ENCODE measurements at places on chromosomes 7 and 10. TPM values are rescaled to one million over a fixed set of nuclear protein-coding genes. Genes with fewer than 3 reads are reported as not detected.

The DGKI gene
- 0.14 TPM for total RNA-seq

The SLC18A3 gene
- 0.09 TPM for total RNA-seq

The PILRA gene
- 1.8 TPM for total RNA-seq

The CEP55 gene
- 0.94 TPM for total RNA-seq

The KCNMA1 gene
- 5.9 TPM for total RNA-seq

The FKBP6 gene
- total RNA-seq: not detected

- DNase-seq: no peak
These were observed 144.2 kb downstream of the CELF2 start for GRCh38 chr10:11161910-11162309.

DNA sequence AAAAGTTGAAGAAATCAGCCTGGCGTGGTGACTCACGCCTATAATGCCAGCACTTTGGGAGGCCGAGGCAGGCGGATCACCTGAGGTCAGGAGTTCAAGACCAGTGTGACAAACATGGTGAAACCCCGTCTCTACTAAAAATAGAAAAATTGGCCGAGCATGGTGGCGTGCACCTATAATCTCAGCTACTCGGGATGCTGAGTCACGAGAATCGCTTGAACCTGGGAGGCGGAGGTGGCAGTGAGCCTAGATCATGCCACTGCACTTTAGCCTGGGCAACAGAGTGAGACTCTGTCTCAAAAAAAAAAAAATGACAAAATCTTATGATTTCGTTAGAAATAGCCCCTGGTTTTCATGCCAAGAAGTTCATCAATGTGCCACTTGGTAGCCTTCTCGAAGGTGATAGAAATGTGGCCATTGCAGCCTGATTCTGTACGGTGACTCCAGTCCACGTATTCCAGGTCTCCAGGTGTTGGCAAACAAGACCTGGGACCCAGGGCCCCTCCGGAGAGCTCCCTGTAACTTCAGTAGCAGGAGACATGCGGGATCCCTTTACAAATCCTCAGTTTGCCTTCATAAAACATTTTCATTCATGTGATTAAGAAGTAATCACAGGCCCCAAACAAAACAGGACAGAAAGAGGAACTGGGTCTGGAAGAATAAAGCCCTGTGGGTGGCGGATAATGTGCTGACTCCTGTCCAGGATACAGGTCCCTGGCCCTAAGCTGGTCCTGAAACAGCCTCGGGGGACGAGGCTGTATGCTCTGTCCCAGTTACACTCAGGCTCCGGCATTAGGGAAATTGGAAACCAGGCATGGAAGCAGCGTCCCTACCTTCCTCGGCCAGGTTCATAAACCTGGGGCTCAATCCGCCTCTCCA, 207.3 kb upstream of the SH2B2 start:
- DNase-seq: no peak

GRCh38 chr10:72037266-72037665, 51.1 kb downstream of the SPOCK2 start:
- DNase-seq: no peak

GRCh38 chr10:10869592-10869991, 148.1 kb upstream of the CELF2 start:
- DNase-seq: no peak

DNA sequence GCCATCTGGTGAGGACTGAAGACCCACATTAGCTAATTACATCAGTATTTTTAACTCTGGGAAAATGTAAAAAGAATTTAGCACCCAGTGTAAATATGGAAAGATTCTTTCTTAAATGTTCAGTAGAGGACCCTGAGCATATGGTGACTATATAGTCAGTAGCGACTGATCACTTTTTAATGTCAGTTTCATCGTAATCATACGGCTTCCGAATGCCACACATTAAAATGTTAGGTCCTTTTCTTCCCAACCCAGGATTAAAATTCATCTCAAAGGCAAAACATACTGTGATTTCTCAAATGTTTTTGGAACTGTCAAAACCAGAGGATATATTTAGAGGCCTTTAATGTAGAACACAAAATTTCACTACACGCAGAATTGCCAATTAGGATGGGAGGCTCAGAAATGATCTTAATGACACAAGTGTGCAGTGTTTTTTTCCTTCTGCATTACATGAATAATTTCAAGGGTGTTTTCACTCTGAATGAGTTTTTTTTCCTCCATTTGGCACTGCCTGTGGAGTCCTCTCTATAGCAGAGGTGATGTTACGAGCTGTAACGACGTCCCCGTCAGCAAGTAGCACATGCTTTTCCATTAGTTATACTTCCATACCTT, 382.7 kb downstream of the PAXIP1 start:
- DNase-seq: no peak

GRCh38 chr10:79463578-79464496, 18.4 kb upstream of the ZCCHC24 start:
- no peak for DNase-seq

GRCh38 chr7:32223071-32223650, 153.0 kb upstream of the PDE1C start:
- no peak for DNase-seq

- no peak for DNase-seq
These were observed 1.6 kb downstream of the PRKG1 start for GRCh38 chr10:51075873-51076229.

DNA sequence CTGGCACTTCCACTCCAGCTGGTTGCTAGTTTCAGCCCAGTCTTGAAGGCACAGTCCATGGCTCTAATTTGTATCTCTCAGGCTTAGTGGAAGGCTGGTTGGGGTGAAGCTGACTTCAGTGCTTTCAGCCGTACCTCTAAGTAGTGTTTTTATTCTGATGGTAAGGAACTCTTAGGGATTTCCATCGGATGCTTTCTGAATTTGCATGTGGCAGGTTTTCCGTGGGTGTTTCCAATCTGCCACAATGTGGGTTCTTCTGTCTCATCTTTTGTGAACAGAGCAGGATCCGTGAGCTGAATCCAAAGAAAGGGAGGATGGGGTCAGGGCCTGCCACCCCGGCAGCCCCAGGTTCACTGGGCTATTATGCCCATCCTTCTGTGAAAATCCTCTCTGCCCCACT, 607.9 kb upstream of the MKI67 start:
- no peak for DNase-seq

- DNase-seq: no peak
These were observed 70.8 kb downstream of the SGMS1 start for GRCh38 chr10:50552771-50553535.

- no peak for DNase-seq
These were observed 61.1 kb downstream of the GRID1 start for GRCh38 chr10:86305521-86305920.

- DNase-seq: no peak
These were observed 317.2 kb downstream of the GRID1 start for GRCh38 chr10:86049442-86049841.

GRCh38 chr10:86172301-86172700, 194.3 kb downstream of the GRID1 start:
- no peak for DNase-seq

DNA sequence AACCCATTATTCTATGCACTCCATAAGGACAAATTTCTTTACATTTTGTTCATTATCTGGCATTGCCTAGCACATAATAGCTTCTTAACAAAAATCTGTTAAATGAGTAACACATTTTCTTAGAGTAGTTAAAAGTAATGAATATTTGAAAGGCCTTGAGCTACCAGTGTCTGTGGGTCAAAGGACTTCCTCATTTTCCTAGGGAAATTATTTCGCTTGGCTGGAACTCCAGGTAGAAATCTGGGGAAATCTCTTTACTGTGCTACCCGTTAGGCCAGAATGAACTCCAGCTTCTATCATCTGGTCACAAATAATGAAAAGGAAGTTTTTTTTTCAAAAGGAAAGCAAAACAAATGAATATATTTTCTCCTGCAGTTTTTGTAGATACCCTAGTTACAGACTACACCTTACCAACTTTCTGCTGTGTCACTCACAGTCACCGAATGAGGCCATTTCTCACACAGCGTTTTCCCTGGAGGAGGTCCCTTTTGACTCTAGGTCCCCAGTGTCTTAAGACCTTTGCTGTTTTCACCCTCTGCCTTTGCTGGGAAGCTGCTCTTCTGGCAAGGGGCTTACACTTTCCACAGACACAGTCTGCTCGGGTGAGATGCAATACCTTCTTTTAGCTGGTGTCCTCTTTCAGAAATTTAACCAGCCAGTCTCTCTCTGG, 1.6 kb downstream of the SAMD9L start:
- DNase-seq: no peak

DNA sequence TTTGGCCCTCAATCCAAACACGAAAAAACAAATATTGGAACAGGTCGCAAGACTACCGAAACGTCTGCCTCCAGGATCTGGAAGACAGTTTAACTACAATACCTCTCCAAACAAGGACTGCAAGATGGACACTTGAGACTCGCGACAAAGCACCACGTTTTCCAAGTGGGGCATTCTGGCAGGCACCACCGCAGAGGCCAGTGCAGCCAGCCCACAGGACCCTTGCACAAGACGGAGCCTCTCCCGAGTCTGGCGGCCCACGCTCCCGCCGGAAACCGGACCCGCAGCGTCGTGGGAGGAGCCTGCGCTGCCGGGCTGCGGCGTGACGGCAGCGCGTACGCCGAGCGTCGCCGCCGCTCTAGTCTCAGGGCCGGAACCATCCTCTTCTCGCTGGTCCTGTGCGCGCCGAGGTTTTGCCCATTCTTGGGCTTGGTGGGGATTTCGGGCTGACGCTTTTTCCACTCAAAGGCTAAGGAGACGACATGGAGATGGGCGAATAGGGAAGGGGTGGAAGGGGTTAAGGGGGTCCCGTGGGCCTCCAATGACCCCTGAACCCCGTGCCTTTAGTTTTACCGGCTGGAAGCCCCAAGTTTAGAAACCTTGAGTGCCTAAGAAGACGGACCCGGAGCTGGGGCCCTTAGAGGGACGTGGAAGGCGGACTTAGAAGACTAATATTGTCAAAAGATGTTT, at the start of gene ORC5:
TSS of gene ORC5 (minus strand) at position 283 of the 690 bp plus-strand sequence. CDS start at position 174, 109 bp downstream.
- peak; percentile 89 for DNase-seq

DNA sequence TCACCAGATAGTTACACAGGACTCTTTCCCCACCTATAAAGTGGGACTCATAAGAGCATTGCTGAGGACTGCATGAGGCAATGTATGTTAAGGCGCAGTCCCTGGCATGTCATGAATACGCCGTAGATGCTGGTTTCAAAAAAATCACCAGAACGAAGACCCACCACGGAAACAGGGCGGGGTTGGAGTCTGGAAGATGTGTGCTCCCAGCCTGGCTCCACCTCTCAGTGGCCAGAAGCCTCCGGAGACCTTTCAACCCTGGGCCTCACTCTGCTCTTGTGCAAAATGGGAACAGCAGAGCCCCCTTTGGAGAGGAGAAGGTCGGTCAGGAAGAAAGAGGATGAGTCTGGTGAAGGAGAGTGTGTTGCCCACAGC, 12.4 kb upstream of the ZMIZ1 start:
- DNase-seq: no peak

GRCh38 chr7:84924353-84924752, 262.5 kb downstream of the SEMA3D start:
- DNase-seq: no peak

GRCh38 chr7:40059057-40059456, 75.4 kb downstream of the MPLKIP start:
- no peak for DNase-seq

Data from pancreas (tissue), 10 donors.